NCI-H1105 (cell line): ENCODE measurements at places on chromosomes 11 and 22.

DNA sequence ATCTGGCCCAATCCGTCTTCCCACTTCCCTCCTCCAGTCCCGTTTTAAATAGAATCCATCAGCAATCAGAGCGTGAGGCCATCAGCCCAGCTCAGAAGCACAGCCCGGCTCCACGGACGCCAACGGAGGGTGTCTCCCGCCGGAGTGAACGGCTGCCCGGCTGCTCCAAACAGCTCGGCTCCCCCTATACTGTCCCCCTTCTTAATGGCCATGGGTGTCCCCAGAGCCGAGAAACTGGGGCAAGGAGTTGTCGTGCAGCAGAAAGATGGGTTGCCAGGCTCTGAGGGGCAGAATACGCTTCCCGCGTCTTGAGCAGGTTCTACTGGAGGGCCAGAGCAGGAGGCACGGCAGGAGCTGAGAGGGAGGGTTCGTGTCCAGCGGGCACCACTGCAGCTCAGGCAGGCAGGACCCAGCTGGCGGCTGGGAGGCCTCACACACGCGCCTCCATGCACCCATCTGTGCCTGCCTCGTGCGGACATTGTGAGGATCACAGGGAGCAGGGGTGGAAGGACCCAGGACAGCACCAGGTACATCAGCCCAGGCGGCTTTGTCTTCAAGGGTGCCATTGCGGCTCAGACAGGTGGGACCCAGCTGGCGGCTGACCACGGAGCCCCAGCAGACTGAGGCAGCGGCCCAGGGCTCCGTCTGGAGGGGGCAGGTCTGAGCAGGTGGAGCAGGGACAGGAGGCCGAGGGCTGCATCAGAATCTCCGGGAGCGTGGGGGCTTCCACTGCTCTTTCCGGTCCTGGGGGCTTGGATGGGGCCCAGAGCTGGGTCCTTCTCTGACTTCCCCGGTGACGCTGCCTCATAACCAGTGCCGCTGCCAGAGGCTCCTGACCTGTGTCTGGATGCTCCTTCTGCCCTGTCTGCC is 882.7 kb downstream of the BRD1 start:
- DNase-seq = no peak

GRCh38 chr11:19344661-19345518 is 104.1 kb upstream of the E2F8 start:
- DNase-seq = peak; percentile 79

DNA sequence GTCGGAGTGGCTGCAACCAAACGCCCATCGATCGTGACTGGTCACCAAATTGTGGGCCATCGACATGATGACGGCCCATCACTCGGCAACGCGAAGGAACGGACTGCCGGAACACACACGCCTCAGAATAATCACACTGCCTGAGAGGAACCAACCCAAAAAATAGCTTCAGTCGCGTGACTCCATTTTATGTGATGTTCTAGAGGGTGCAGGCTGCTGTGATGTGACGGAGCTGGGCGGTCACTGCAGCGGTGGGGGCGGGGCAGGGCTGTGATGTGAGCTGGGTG is 174.6 kb downstream of the CTTN start:
- no peak for DNase-seq

GRCh38 chr11:121929581-121929980 is 186.4 kb downstream of the BLID start:
- DNase-seq = peak; percentile 75

- no peak for DNase-seq
Observed at GRCh38 chr22:47080100-47080499, 317.6 kb downstream of the TBC1D22A start.
